ENCODE measurements at places on chromosomes 3 and 15.

DNA sequence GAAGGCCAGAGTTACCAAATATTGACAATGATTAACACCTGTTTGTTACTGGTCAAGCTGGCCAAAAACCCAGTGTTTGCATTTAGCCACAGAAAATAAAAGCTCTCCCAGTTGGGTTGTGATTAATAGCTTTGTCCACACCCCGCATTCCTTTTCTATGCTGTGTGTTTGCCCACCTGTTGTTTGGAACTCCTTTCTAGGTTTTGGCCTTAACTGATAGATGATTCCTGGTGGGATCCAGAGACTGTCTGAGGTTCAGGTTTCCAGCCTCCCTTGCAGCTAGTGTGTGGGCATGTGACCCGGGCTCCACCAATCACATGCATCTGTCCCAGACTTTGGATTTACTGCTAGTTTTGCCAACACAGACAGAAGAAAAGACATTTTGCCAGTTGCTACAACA is 83.8 kb downstream of the PTPRG start:
- no peak for DNase-seq

GRCh38 chr15:57328479-57328878 is 47.8 kb upstream of the CGNL1 start:
- no peak for DNase-seq

- DNase-seq = no peak
Measured at GRCh38 chr15:81897057-81897677, 148.7 kb downstream of the MEX3B start.

GRCh38 chr3:132963786-132964185 is 74.4 kb upstream of the TMEM108 start:
- no peak for DNase-seq

- no peak for DNase-seq
Measured at GRCh38 chr3:141465221-141465620, 21.6 kb upstream of the RASA2 start.

GRCh38 chr3:39385456-39386090 is 2.4 kb downstream of the SLC25A38 start:
- DNase-seq = no peak

GRCh38 chr3:150472421-150472820 is 64.3 kb downstream of the TSC22D2 start:
- no peak for DNase-seq

DNA sequence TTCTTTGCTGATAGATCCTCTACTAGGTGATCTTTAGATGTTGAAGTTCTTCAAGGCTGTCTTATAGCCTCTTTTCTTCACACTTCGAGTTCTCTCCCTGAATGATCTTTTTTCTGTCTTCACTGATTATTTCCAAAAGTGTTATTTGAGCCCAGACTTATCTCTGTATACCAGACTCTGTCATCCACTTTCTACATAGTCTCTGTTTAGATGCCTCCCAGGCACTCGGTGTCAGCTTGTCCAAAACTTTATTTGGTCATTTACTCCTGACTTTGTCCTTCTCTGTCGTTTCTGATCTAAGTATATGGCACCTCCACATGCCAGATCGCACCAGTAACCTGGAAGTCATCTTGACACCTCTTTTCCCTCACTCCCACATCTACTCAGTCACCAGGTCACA is 27.6 kb downstream of the KLHL18 start:
- no peak for DNase-seq

GRCh38 chr15:62241135-62241770 is 76.2 kb upstream of the C2CD4B start:
- no peak for DNase-seq
